ENCODE measurements at places on chromosomes 16 and 17.

DNA sequence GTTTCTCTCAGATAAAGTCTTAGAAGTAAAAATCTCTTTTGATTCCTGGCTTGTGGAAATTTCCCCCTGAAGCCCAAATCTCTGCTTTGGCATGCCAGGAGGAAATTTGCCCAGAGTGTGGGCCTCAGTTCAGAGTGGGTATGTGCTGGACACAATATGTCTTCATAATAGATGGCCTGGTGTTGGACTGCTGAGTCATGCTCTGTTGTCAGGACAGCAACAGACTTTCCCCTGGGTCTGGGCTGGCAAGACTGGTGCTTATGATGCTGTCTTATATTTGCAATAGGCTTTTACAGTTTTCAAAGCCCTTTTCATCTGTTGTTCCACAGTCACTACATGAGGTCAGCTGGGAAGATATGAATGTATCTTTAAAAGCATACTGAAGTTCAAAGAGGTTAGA lies 57.0 kb downstream of the SHISA9 start:
- DNase-seq: no peak

- DNase-seq: no peak
Observed at GRCh38 chr17:68591583-68591982, 9.6 kb downstream of the FAM20A start.

DNA sequence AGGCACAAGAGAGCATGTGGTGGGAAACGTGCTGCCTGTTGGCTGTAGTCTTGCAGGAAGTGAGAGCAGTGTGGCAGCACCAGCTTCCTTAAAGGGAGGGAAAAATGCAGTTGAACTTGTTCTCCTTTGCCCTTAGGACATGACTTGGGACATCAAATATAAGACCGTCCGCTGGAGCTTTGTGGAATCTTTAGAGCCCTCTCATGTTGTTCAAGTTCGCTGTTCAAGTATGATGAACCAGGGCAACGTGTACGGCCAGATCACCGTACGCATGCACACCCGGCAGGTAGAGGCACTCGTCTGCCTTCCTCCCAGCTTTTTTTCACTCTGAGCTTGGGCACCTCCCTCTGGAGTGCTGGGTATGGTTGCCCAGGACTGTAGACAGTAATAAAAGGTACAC lies 23.3 kb downstream of the GPR179 start:
- DNase-seq: no peak

DNA sequence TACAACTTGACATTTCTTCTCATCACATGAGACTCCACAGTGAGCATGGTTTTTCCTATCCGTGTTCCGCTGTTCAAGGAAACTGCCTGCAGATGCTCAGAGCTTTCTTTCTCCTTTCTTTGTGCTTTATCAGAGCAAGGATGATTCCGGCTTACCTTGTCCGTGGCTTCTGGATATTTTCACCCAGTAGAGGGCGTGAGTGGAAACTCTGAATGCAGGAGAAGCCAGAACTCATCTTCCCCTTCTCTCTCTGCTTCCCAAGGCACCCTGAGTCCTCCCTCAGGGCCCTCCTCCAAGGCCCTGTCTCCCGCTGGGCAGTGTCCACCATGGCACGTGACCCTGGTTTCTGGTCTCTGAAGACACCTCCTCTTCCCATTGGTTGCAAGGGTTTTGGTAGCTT lies 721.1 kb upstream of the RBFOX1 start:
- no peak for DNase-seq

GRCh38 chr17:17116406-17116805 lies 74.1 kb downstream of the MPRIP start:
- no peak for DNase-seq

DNA sequence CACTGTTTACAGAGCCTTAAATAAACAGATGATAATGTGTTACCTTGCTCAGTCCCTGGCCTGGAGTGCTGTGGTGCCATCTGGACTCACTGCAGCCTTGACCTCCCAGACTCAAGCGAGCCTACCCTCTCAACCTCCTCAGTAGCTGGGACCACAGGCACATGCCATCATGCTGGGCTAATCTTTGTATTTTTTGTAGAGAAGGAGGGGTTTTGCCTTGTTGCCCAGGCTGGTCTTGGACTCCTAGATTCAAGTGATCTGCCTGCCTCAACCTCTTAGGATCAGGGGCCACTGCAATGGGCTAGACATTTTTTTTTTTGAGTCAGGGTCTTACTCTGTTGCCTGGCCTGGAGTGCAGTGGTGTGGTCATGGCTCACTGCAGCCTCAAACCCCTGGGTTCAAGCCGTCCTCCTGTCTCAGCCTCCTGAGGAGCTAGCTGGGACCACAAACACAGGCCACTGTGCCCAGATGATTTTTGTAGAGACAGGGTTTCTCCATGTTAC lies 5.0 kb upstream of the NAGLU start:
- no peak for DNase-seq

DNA sequence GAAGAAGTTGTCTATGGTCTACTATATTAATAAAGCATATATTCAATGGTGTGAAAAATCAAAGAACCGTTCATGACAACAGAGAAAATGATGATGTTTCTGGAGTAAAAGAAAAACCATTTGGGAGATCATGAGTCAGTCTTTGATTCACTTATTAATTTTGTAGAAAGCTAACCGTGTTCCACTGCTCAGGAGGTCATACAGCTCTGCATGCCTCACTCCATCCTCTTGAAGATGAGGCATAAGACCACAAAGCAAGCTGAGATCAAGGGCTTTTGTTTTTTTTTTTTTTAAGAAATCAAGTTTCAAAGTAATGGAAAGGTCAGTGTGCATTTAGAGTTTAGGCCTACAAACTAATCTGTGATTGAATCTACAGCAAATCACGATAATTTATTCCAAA lies 206.4 kb downstream of the CEP112 start:
- no peak for DNase-seq

DNA sequence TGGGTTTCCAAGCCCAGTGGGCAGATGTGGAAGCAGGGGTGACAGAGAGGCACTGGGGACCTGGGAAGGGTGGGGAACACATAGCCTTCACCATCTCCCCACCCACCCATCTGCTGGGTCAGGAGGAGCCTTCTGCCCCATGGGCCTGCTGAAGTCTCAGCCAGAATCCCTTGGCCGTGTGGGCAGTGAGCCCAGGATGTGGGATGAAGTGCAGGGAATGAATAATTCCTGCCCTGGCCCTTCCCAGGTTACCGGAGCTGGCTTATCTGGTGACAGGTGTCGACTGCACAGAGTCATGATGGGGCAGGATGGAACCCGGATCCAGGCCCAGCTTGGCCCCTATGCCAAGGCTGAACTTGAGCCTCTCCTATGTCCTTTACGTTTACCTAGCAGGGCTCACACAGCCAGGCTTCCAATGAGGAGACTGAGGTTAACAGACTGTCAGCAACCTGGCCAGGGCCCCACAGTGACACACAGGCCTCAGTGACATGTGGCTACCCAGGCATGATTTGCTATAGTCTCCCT lies 17.5 kb downstream of the ATP2A3 start:
- no peak for DNase-seq

DNA sequence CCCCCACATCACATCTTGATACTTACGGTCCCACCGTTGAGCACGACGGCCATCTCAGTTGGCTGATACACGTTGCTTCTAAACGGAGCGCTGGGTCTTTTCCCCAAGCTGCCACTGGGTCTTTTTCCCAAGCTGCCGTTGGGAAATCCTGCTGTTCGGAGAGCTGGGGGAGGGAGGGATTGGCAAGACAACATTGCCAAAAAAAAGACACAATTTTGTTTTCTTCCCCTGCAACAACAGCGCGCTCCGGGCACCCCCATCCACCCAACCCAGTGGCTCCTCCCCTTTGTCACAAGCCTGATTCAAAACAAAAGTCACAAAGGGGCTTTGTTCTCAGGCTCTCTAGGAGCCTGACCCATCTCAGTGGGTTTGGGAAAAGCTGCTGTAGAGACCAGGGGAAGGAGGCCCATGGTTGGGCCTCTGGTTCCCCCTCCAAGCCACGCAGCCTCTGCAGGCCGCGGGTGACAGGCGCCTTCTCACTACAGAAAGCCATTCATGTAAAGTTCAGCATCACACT lies 22.8 kb downstream of the GPRC5B start:
- DNase-seq: peak; percentile 85

GRCh38 chr17:81106716-81107115 lies 58.6 kb upstream of the PVALEF start:
- no peak for DNase-seq

- DNase-seq: no peak
Observed at GRCh38 chr16:81550432-81550808, 105.8 kb downstream of the CMIP start.

GRCh38 chr17:75707079-75707571 lies 14.1 kb upstream of the ITGB4 start:
- no peak for DNase-seq

DNA sequence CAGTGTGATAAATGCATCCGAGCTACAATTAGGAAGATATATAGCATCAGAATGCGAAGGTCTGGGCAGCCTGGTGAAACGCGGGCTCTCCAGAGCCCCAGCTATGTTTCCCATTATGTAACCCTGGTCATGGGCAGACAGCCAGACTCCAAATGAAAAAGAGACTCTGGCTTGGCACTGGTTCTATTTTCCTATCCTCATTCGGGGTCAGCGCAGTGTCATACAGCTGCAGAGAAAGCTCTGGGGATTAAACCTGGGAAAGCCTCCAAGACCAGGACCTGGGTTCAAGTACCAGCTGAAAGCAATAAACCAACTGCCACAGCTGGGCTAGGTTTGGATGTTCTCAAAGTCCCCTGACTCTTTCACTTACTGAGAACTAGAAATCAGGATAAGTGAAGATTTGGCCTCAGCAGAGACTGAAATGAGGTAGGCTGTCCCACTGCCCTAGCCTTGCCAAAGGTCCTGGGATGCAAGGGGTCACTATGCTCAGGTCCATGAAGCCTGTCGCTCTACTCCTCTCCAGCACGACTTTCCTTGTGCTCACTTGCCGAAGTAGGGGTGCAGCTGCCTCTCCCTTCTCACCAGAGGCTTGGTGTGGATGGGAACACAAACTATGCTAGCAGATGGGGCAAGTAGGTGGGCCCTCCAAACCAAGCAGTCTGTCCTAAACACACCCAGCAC lies 123.8 kb downstream of the SMG6 start:
- peak; percentile 36 for DNase-seq

DNA sequence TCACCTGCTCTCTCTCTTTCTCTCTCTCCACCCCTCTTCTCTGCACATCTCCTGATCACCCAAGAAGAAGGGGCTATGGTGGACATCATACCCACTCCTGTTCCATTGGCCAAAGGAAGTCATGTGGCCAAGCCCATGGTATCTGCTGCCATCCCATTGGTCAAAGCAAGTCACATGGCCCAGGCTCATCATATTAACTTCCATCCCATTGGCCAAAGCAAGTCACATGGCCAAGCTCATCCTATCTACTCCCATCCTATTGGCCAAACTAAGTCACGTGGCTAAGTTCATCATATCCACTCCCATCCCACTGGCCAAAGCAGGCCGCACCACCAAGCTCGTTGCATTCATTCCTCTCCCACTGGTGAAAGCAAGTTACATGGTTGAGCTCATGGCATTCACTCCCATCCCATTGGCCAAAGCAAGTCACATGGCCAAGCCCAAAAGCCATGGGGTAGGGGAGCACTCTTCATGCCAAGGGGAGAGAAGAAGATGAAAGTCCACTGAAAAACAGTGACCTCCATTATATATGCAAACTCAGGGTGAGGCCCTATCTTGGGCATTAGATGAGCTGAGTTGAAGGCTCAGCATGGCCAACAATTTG lies 29.2 kb downstream of the SNX20 start:
- no peak for DNase-seq

GRCh38 chr16:77781091-77781490 lies 7.3 kb upstream of the VAT1L start:
- DNase-seq: no peak

DNA sequence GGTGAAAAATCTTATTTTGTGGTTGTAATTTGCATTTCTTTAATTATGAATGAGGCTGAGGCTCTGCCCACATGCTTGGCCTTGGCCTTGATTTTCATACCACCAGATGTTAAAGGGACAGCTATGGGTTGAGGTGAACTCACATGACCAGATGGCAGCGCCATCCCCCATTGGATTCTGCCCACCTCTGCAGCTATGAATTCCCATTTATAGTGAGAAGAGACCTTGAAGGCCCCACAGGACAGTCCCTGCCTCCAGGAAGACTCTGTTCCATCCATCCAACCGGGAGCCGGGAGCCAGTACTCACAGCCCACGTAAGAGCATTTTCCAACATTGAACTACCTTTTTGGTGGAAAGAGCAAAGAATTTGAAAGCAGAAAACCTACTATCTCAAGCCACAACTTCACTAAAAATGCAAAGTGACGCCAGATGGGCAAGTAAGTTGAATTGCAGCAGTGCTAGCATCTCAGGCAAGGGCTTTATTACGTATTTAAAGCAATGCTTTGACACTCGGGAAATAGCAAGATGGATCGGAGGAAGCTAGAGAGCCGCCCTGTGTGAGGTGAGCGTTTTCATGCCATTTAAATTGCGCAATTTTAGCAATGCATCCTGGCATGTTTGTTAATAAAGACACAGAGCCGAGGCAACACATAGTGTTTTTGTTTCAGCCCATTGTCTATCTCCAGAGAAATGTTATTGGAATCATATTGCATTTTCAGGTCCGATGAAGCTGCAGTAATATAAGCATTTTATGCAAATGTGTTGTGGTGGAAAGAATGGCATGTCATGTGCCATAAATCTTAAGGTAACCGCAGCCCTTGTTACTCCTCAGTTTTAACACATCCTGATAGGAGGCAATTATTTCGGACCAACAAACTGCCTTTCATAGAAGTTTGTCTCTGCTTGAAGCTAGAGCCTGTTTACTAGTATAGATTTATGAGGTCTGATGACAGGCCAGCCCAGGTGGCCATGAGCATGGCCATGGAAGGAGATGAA lies 273.4 kb upstream of the TNRC6C start:
- no peak for DNase-seq
